ENCODE measurements at places on chromosomes 2 and 18. TPM values are rescaled to one million over a fixed set of nuclear protein-coding genes. Genes with fewer than 3 reads are reported as not detected.

DNA sequence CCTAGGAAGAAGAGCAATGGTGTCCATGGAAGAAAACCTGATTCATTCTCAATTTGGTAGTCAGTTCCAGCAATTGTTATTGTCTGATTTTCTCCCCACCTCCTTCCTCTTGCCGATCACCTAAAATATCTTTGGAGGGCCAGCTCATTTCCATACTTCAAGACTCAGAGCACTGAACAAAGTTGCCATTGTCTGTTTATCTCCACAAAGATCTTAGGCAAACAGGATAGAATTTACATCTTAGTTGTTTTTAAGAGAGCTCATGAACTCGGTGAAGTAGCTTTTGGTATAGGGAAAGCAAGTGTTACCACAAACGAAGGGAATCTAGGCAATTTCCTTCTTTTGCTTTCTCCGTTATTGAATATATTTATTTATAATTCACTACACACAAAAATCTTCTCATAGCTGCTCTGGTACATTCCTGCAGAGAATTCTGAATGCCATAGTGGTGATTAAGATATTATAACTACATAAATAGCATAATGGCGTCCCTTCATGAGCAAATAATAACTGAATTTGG lies 41.5 kb upstream of the CHST9 start:
- no peak for DNase-seq

DNA sequence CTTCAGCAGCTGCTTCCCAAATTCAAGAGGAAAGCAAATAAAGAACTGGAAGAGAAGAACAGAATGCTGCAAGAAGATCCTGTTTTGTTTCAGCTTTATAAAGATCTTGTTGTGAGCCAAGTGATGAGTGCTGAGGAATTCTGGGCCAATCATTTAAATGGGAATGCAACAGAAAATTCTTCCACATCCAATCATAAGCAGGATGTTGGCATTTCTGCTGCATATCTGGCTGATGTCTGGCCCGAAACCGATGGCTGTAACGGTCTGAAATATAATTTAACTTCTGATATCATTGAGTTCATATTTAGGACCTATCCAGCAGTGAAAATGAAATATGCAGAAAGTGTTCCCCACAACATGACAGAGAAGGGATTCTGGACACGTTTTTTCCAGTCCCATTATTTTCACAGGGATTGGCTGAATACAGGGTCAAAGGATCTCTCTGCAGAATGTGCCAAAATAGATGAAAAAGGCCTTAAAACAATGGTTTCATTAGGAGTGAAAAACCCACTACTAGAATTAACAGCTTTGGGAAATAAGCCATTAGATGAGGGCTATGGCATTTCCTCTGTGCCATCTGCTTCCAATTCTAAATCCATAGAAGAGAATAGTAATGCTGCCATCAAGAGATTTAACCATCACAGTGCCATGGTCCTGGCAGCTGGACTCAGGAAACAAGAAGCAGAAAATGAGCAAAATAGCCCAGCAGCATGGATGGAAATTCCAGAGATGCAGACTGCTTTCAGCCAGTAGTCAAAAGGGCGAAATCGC lies 175.6 kb downstream of the MC4R start:
- DNase-seq = no peak

Gene IL36G
- total RNA-seq = not detected

Gene SULT1C4
- total RNA-seq = 2.9 TPM

Gene WDPCP
- 2.7 TPM for total RNA-seq

- peak; percentile 41 for DNase-seq
Observed at GRCh38 chr2:236503583-236503982, 66.0 kb upstream of the ACKR3 start.

Gene UNC80
- 0.17 TPM for total RNA-seq

- DNase-seq = peak; percentile 94
Observed at GRCh38 chr2:236177604-236177966, 9.4 kb upstream of the GBX2 start.

GRCh38 chr2:6372317-6372901 lies 493.3 kb downstream of the CMPK2 start:
- no peak for DNase-seq

Gene TGFA
- 1.3 TPM for total RNA-seq

GRCh38 chr2:138640921-138641676 lies 139.1 kb downstream of the NXPH2 start:
- DNase-seq = no peak

DNA sequence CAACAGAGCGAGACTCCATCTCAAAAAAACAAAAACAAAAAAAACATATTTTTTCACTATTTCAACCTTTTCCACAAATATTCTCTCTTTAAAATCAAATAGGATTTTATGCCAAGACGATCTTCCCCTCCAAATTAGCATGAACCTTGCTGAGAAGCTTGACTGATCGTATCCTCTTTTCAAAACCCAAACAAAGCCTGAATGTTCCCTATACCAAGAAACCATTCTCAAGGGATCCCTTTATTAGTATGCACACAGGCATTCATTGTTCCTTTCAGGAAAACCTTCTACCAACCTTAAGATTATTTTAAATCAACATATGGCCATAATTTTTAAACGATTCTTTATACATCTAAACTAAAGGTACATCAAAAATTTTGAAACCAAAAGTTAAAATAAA lies 6.3 kb downstream of the SPIRE1 start:
- no peak for DNase-seq

Gene CENPA
- total RNA-seq = 34.0 TPM

- no peak for DNase-seq
Observed at GRCh38 chr2:181499231-181499630, 42.0 kb downstream of the ITGA4 start.

- no peak for DNase-seq
Observed at GRCh38 chr2:3387011-3387410, 7.5 kb downstream of the TRAPPC12 start.

DNA sequence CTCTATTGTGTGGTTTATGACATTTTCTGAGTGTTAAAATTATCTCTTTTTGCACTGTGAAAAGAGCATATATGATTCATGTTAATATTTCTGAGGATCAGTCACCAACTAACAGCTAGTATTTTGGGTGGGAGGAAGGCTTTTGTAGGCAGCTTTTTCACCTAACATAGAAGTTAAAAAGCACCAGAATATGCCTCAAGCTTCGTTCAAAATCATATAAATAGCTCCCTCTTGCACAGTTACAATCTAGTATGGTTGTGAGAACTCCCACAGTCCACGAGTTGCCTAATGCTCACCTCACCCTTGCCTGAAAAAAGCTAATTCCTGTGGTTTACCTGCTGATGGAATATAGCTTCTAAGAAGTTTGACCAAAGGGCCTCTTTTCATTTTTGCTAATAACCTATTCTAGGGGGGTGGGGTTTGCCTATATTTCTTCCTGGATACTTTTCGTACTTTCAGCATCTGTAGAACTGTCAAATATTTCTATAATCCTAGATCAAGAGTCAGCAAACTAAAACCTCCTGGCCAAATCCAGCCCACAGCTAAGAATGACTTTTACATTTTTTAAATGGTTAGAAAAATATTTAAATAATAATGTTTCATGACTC lies 167.1 kb upstream of the FOSL2 start:
- no peak for DNase-seq

DNA sequence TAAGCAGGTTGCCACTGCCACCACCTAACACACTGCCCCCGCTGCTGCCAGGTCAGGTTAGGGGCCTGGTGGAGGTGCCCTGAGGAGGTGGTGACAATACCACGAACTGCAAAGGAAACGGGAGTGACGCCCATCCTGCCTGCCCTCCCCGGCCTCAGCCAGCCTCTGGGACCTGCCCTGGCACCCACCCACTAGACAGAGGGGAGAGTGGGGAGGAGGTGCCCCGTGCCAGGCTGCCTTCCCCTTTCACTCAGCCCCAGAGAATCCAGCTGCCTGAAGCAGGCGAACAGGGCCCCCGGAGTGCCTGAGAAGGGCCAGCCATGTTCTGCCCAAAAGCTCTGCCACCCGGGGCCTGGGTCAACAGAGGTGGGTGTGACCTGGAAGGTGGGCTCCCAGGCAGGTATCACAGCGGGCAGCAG lies 44.5 kb upstream of the FOSL2 start:
- no peak for DNase-seq

DNA sequence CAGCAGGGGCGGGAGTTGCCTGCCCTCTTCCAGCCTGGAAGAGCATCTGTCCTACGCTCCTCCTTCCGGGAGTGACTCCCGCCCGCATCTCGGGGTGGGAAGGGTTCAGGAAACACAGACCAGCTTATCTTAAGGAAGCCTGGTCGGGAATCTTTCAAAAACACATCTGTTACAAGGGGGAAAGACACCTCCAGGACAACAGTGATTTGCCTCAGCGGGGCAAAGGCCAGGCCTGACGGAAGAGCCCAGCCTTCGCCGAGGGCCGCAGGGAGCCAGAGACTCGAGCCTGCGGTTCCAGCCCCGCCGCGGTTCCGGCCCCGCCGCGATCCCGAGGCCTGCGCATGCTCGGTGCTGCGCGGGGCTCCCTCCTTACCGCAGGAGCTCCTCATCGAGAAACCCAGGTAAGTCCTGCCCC lies 38.1 kb upstream of the TGIF1 start:
- peak; percentile 73 for DNase-seq

- DNase-seq = no peak
Observed at GRCh38 chr2:109164739-109165221, 35.8 kb downstream of the SH3RF3 start.

DNA sequence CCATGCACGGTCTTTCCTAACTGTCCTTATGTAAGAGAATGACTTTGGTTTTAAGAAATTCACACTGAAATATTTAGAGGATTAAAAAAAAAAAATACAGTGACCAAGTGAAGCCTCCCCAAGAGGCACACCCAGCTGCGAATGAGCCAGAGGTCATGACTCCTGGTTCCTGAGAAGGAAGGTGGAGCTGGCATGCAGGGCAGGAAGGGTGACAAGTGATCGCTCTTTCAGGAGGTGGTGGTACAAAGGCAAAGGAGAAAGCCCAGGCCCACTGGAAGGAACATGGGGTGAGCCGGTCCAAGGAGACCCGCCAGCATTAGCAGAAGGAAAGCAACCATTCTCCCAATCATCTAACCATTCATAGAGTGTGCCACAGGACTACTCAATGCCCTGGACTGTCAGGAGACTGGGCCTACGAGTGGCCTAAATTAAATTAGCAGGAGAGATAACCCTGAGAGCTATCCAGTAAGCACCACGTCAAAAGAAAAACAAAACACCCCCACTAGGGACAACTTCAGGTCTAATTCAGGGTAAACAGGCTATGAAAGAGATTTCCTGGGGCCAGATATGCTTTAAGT lies 7.8 kb downstream of the INO80C start:
- no peak for DNase-seq

Gene LOXHD1
- total RNA-seq = 0.07 TPM
